ENCODE measurements at places on chromosomes 3 and 15. TPM values are rescaled to one million over a fixed set of nuclear protein-coding genes. Genes with fewer than 3 reads are reported as not detected.

Gene RPL29
- 1,600 TPM for total RNA-seq

- peak; percentile 60 for DNase-seq
- peak overlapping the region; percentile 66 for H3K4me3 ChIP-seq
- H3K27me3 ChIP-seq = no peaks in the 10 kb centered on the region
- H3K4me1 ChIP-seq = no peaks in the 10 kb centered on the region
These were observed 44.7 kb upstream of the C2CD4B start for GRCh38 chr15:62209821-62210220.

DNA sequence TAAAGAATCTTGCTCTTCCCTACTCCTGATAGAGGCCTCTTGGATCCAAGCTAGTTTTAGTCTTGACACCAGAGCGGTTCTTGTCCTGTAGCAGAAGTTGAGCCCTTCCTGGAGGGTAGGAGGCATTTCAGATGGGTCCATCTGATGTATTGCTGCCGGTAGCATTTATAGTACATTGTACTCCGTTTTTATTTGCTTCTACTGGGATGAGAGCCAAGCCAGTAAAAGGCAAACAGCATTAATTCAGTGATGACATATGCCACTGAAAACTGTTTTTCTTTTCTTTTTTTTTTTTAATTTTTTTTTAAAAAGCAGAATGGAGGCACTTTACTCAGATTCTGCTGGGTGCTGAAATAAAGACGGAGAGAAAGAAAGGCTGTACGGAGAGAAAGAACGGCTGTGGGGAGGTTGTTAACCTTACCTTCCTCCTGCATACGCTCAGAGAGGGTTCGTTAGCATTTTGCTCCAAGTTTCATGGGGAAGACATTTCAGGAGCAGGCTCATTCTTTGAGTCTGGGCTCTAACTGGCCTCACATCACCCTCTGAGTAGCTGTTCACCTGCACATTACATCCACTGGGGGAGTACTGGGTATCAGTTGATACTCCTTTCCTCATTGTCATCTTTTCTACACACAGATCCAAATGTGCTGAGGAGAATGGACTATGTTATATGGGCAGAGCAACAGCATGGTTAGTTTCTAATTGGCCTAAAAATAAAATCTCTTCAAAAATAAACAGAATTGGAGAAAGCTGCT, 161.5 kb downstream of the FEZF2 start:
- no peaks in the 10 kb centered on the region for H3K36me3 ChIP-seq
- no peaks in the 10 kb centered on the region for H3K27me3 ChIP-seq
- no peak overlapping the region for H3K4me3 ChIP-seq

Gene CPLX3
- total RNA-seq = 0.63 TPM

DNA sequence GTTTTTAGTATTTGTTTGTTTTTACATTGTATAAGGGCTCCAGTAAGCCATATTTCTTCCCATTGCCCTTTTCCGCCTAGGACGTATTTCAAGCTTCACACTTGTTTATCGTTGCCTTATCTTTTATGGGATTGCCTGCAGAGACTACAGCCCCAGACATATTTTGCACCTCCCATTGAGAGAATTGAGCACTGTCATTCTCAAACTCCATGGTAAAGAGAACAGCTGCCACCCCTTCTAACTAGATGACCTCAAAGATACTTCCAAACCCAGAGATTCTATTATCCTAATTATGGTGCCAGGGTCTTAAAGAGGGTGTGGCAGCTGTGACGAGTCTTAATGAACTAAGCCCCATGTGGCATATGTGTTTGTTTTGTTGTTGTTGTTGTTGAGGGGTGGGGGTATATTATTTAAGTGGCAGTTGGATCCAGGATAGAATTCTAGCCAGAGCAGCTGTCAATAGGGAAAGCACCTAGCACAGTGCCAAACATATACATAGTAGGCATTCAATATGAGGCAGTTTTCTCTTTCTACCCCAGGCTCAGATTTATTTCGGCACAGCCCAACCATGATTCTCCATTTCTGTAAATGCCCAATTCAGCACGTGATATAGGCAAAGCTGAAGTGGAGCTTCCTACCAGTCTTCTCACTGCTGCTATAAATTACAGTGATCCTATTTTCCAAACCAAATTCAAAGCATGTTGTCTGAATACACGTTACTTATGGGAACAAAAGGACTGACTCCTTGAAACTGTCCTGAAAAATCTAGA, 932 bp upstream of the TP53BP1 start:
- H3K27me3 ChIP-seq = no peaks in the 10 kb centered on the region
- H3K36me3 ChIP-seq = peaks cover 22% of the 10 kb centered on the region
- no peaks in the 10 kb centered on the region for H3K4me1 ChIP-seq
- peak overlapping the region; percentile 90 for H3K4me3 ChIP-seq
- peak overlapping the region; percentile 83 for H3K27ac ChIP-seq

Gene CIDEC
- total RNA-seq = not detected

Gene FMN1
- 0.36 TPM for total RNA-seq

- H3K27me3 ChIP-seq = no peaks in the 10 kb centered on the region
- H3K36me3 ChIP-seq = no peaks in the 10 kb centered on the region
- H3K4me3 ChIP-seq = no peak overlapping the region
- H3K4me1 ChIP-seq = peaks cover 3% of the 10 kb centered on the region
- no peak overlapping the region for H3K27ac ChIP-seq
- peak; percentile 65 for DNase-seq
These were observed 79.8 kb upstream of the IQSEC1 start for GRCh38 chr3:13152826-13153710.

Gene SRGAP3
- 8.1 TPM for total RNA-seq

Gene TUBGCP5
- 27.9 TPM for total RNA-seq

- H3K4me3 ChIP-seq = no peak overlapping the region
- H3K36me3 ChIP-seq = no peaks in the 10 kb centered on the region
- DNase-seq = no peak
- H3K27me3 ChIP-seq = no peaks in the 10 kb centered on the region
- no peaks in the 10 kb centered on the region for H3K4me1 ChIP-seq
These were observed 435.7 kb downstream of the NAALADL2 start for GRCh38 chr3:175294793-175295192.

Gene STAC
- total RNA-seq = 1.2 TPM

Gene KLHL6
- 0.82 TPM for total RNA-seq

DNA sequence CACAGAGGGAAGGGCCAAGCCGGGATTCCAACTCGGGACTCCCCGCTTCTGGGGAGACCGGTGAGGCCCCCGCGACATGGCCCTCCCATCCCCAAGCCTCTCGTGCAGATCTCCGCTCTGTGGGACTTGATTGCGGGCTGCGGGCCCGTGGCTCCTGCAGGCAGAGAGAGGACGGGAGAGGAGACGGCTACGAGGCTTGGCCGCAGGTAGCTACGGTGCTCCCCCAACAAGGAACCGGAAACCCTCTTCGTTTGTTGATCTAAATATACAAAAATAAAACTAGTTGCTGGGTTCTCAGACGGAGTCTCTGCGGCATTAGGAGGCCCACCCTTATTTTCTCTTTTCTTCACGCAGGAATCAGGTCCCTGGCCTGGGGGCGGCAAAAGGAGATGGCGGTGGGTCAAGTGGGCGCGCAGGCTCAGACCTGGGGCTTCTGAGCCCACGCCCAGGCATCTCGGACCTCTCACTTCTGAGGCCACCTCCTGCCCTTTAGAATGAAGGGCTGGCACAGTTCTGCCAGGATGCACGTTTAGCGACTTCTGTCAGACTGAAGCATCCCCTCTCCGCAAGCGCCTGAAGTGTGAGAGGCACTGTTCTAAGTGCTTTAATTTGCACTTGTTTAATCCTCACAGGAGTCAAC, 10.9 kb downstream of the GNB5 start:
- no peaks in the 10 kb centered on the region for H3K36me3 ChIP-seq
- no peak overlapping the region for H3K27ac ChIP-seq
- no peaks in the 10 kb centered on the region for H3K4me1 ChIP-seq
- H3K27me3 ChIP-seq = peaks cover 56% of the 10 kb centered on the region
- peak; percentile 64 for DNase-seq

GRCh38 chr15:72033285-72033684, 84.7 kb downstream of the MYO9A start:
- H3K4me3 ChIP-seq = no peak overlapping the region
- H3K27ac ChIP-seq = no peak overlapping the region
- H3K4me1 ChIP-seq = no peaks in the 10 kb centered on the region
- DNase-seq = no peak

DNA sequence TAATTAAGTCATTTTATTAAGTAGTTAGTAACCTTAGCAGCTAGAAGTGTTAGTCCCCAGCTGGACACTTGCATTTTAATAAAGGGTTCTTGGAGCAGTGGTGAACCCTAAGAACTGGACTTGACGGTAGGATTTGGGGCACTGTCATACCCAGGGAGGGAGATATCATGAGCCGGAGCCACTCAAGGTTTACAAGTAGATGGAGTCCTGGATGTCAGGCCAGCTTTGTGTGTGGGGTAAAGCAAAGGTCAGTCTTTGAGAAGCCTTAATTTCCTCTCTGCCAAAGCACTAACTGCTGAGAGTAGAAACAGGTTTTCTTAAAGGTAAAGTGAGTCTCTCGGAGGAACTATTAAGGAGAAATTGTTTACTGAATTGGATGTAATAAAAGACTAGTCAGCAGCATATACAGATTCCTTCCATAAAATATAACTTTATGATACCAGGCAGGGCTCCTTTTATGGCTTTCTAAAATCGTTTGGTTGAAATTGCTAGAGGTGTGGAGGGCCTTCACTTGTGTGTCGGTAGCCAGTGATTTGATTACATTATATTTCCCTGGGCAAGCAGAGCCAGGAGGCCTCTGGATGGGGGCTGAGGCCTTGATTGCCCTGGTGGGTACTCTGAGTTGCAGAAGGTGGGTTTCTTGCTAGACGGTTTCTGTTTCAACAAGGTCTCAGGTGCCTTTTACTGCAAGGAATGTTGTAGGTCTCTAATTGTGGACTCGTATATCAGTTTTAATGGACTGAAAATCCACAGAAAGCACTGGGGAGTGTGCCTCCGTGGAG, 23.1 kb downstream of the SQOR start:
- no peaks in the 10 kb centered on the region for H3K27me3 ChIP-seq
- H3K4me1 ChIP-seq = no peaks in the 10 kb centered on the region
- H3K36me3 ChIP-seq = no peaks in the 10 kb centered on the region
- no peak overlapping the region for H3K4me3 ChIP-seq
- H3K27ac ChIP-seq = no peak overlapping the region

GRCh38 chr3:32392536-32393302, 1.1 kb downstream of the CMTM7 start:
- no peak for DNase-seq
- no peaks in the 10 kb centered on the region for H3K36me3 ChIP-seq
- H3K4me3 ChIP-seq = peak overlapping the region; percentile 75
- no peaks in the 10 kb centered on the region for H3K4me1 ChIP-seq
- peak overlapping the region; percentile 64 for H3K27ac ChIP-seq
- H3K27me3 ChIP-seq = peaks cover 43% of the 10 kb centered on the region

- no peaks in the 10 kb centered on the region for H3K4me1 ChIP-seq
- no peaks in the 10 kb centered on the region for H3K36me3 ChIP-seq
- H3K4me3 ChIP-seq = no peak overlapping the region
- peaks cover 4% of the 10 kb centered on the region for H3K27me3 ChIP-seq
- H3K27ac ChIP-seq = no peak overlapping the region
These were observed 21.3 kb downstream of the ITGA11 start for GRCh38 chr15:68410466-68411342.

Gene SCG3
- 9.9 TPM for total RNA-seq

- H3K36me3 ChIP-seq = no peaks in the 10 kb centered on the region
- no peaks in the 10 kb centered on the region for H3K4me1 ChIP-seq
- H3K27ac ChIP-seq = no peak overlapping the region
- no peak for DNase-seq
- no peak overlapping the region for H3K4me3 ChIP-seq
These were observed 254.2 kb upstream of the CDIN1 start for GRCh38 chr15:36325206-36325605.

Gene TCTA
- 11.2 TPM for total RNA-seq

Gene CCR3
- not detected for total RNA-seq

Data from endodermal cell (in vitro differentiated cells).